Nephron progenitor cell (in vitro differentiated cells): ENCODE measurements at places on chromosomes 6 and 20.

DNA sequence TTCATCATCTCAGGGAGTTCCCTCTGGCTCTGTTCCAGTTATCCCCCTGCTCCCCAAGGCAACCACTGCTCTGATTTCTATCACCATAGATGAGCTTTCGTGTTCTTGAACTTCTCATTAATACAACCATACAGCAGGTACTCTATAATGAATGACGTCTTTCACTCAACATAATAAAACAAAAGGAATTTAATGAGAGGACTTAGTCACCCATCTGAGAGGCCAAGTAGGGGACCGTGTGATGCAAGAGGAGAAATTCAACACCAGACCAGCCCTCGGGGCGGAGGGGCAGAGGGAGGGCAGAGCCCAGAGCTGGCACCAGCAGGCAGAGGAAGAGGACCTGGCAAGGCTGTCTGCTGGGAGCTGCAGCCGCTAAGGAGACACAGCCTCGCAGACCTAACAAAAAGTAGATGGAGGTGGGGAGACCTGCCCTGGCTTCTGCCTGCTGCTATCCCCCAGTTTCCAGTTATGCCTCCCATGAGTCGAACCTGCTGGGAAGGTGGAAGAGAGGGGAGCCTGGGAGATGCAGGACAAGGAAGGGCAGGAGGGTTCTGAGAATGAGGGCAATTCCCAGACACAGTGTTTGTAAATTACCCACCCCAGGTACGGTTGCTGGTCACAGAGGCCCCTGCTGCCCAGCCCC lies 13.8 kb downstream of the CCN5 start:
- no peak overlapping the region for H3K4me3 ChIP-seq
- no peaks in the 10 kb centered on the region for H3K36me3 ChIP-seq
- H3K27me3 ChIP-seq: peaks cover 4% of the 10 kb centered on the region
- H3K4me1 ChIP-seq: peaks cover 19% of the 10 kb centered on the region
- DNase-seq: no peak

DNA sequence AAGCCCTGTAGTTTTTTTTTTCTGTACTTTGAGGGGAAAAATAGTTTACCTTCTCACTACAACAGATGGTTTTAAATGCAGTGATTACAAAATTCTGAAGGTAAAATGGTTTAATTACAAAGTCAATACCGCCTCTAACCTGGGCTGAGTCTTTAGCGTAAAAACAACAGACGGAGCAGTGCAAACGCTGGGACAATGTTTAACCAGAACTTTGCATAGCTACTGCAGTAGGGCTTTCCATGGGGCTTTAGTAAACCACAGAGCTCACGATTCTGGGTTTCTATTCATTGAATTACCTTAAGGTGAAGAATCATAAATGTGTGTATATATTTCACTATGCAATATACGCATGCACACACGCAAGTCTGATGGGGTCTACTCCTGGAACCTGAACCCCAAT lies 77.9 kb downstream of the RFX6 start:
- no peaks in the 10 kb centered on the region for H3K36me3 ChIP-seq
- no peak overlapping the region for H3K27ac ChIP-seq
- H3K27me3 ChIP-seq: peaks cover 4% of the 10 kb centered on the region
- no peak overlapping the region for H3K4me3 ChIP-seq

- peaks cover 53% of the 10 kb centered on the region for H3K36me3 ChIP-seq
- no peak overlapping the region for H3K4me3 ChIP-seq
- H3K4me1 ChIP-seq: peaks cover 49% of the 10 kb centered on the region
Observed at GRCh38 chr20:19785173-19785982, 27.3 kb downstream of the RIN2 start.

DNA sequence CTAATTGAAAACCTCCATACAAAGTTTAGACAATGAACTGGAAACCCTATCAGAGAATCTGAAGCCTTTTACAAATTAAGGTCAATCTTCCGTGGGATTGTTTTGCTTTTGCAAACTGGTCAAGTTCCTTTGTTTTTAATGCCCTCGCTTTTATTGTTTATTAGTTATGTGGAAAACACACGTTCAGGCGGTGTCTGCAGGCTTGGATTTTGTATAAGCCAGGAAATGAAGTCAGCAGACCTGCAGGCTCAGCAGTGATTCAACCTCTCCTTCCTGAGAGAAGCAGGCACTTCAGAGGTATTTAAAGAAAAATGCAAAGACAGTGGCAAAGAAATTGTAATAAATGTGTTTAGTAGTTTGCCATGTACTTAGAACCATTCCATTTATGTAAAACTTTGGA lies 103.4 kb upstream of the PDE10A start:
- H3K4me3 ChIP-seq: no peak overlapping the region
- H3K27me3 ChIP-seq: peaks cover 8% of the 10 kb centered on the region
- peaks cover 6% of the 10 kb centered on the region for H3K36me3 ChIP-seq
- peaks cover 22% of the 10 kb centered on the region for H3K4me1 ChIP-seq
- no peak overlapping the region for H3K27ac ChIP-seq

DNA sequence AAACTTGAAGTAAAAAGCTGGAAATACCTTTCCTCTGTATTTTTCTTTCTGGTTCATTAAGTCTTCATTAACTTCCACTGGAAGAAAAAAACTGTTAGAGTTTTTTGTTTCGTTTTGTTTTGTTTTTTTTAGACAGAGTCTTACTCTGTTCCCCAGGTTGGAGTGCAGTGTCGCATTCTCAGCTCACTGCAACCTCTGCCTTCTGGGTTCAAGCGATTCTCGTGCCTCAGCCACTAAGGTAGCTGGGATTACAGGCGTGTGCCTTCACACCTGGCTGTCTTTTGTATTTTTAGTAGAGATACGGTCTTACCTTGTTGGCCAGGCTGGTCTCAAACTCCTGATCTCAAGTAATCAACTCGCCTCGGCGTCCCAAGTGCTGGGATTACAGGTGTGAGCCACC lies 14.9 kb downstream of the RPF2 start:
- no peak for DNase-seq
- peak overlapping the region; percentile 64 for H3K27ac ChIP-seq
- H3K27me3 ChIP-seq: peaks cover 3% of the 10 kb centered on the region
- peaks cover 75% of the 10 kb centered on the region for H3K36me3 ChIP-seq

DNA sequence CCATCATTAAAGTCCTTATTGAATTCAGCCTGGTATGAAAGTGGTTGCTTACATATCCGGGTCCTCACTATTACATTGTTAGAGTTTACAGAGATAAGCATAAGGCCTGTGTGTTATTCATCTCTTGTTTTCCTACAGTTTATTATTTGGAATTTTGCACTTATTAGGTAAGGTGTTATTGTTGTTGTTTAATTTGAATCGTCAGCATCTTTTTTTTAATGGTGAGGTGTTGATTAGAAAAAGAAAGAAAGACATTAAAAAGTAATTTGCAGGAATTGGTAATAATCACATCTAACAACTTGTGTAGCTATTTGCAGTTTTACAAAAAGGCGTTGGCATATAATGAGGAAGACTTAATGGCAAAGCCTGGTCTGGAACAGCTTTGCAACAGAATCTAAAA lies 158.6 kb downstream of the SAMD5 start:
- H3K27me3 ChIP-seq: peaks cover 2% of the 10 kb centered on the region
- H3K27ac ChIP-seq: peak overlapping the region; percentile 72
- H3K4me3 ChIP-seq: no peak overlapping the region
- peaks cover 23% of the 10 kb centered on the region for H3K4me1 ChIP-seq
- no peak for DNase-seq

DNA sequence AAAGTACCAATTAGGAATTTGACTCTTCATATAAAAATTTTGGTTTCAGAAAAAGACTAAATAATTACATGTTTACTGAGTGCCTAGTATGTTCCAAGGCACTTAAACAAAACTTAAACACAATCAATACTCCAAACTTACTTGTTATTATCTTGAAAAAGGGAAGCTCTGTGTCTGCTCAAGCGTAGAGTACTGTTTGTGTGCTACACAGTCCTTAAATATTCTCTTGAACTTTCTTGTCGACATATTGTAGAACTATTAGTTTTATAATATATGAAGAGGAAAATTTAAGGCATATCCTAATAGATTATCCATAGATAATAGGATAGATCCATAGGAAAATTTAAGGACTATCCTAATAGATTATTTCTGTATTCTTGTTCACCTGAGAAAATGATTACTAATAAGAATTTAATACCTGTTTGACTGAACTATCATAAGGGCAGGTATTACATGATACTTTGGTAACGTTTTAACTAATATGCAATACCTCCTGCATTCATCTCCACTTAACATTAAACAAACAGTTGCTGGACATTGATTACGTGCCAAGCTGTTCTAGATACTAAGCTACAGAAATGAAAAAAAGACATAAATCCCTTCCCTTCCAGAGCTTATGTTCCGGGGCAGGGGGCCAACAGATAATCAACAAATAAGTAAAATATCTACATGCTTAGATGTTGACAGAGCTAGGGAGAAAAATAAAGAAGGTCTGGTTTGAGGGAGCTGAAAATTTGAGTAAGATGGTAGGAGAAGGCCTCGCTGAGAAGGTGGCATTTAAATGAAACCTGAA lies 115.2 kb upstream of the BCLAF1 start:
- no peak for DNase-seq
- H3K27ac ChIP-seq: no peak overlapping the region
- no peak overlapping the region for H3K4me3 ChIP-seq

DNA sequence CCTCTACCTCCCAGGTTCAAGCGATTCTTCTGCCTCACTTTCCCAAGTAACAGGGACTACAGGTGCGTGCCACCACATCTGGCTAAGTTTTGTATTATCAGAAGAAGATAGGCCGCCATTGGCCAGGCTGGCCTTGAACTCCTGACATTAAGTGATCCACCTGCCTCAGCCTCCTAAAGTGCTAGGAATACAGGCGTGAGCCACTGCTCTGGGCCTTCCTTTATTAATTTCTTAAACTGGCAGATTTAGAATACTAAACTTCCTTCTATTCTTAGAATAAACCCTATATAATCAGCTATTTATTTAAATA lies 86.6 kb downstream of the HFE start:
- H3K4me3 ChIP-seq: peak overlapping the region; percentile 90
- H3K4me1 ChIP-seq: peaks cover 41% of the 10 kb centered on the region
- no peaks in the 10 kb centered on the region for H3K27me3 ChIP-seq
- H3K27ac ChIP-seq: no peak overlapping the region
- no peak for DNase-seq
- no peaks in the 10 kb centered on the region for H3K36me3 ChIP-seq

DNA sequence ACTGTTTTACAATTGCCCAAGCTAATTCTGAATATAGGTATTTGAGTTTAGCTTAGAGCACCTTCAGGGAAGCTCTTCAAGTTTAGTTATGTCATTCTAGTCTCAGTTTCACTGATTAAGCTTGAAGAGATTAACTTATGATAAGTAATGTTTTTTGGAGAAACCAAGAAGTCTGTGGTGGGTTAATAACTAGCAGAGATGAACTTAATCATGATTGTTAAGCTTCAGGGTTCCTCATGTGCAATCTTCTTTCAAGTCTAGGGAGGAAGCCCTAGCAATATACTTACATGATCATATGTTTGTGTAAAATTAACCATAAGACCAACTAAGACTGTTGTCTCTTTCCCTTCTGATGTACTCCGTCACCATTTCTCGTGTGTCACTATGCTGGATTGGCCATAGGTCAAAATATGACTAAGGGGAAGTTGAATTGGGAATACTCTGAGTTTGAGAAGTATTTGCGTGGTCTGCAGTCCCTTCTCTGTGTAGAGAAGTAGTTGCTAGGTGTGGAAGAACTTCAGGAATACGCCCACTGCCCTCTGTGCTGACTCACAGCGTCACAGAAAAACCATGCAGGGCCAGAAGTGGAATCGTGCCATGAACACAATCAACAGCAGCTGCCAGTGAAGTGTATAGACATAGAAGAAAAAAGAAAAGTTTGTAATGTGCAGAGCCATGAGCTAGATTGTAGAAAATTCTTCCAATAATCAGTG lies 88.3 kb downstream of the SH3BGRL2 start:
- H3K27me3 ChIP-seq: no peaks in the 10 kb centered on the region
- H3K4me3 ChIP-seq: no peak overlapping the region
- H3K36me3 ChIP-seq: no peaks in the 10 kb centered on the region
- no peak for DNase-seq
- H3K27ac ChIP-seq: no peak overlapping the region

DNA sequence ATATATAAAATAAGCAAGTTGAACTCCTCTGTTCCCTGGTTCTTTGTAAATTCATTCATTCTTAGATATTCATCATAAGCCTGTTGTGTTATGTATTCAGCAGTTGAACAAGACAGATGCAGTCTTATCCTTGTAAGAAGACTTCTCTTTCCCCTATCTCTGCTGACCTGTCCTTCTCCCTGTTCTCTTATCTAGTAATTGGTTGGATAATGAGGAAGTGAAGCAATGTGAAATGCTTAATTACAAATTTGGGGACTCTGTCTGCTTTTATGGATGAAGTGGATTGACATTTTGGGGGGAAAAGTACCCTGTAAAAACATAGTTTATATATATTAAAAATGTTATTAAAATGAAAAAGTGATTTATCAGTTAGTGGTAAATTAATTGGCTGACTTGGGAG lies 37.0 kb downstream of the CDKAL1 start:
- DNase-seq: no peak
- peaks cover 11% of the 10 kb centered on the region for H3K4me1 ChIP-seq
- H3K27me3 ChIP-seq: no peaks in the 10 kb centered on the region
- no peak overlapping the region for H3K4me3 ChIP-seq
- peaks cover 23% of the 10 kb centered on the region for H3K36me3 ChIP-seq
- H3K27ac ChIP-seq: no peak overlapping the region

GRCh38 chr6:74879234-74879633 lies 326.6 kb downstream of the COL12A1 start:
- H3K36me3 ChIP-seq: no peaks in the 10 kb centered on the region
- peaks cover 3% of the 10 kb centered on the region for H3K4me1 ChIP-seq
- no peak for DNase-seq
- H3K4me3 ChIP-seq: no peak overlapping the region
- no peaks in the 10 kb centered on the region for H3K27me3 ChIP-seq

DNA sequence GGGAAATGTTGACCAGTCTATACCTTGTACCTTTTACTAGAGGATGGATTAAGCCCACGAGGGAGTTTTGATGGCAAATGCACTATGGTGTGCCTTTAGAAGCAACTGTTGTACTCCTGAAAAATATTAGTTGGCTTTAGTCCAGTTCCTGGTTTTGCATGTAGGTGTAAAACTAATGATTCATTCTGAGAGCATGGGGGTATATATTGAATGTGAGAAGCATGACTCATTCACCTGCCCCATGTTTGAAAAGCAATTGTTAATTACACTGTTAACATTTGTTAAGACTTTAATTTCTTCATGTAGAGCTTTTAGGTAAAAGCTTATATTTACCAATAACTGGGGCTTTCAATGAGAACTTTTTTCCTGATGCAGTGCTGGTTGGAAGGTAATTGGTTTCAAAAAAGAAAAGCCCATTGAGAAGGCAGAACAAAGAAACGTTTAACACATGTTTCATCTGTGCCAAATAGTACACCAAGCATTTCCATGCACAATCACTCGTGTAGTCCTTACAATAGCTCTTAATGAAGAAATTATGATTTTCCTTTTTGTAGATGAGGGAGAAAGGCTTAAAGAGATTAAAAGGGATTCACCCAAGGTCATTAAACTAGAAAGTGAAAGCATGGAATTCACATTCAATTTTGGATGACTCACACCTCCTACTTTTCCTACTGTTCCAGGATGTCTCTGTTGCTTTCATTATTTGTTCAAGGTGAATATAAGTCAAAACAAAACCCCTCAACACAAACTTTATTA lies 134.1 kb downstream of the CCDC170 start:
- H3K4me1 ChIP-seq: no peaks in the 10 kb centered on the region
- H3K27ac ChIP-seq: no peak overlapping the region
- H3K4me3 ChIP-seq: no peak overlapping the region
- H3K36me3 ChIP-seq: no peaks in the 10 kb centered on the region
